ENCODE measurements at places on chromosomes 1 and 21.

- DNase-seq: no peak
These were observed 37.5 kb upstream of the KIF21B start for GRCh38 chr1:201061049-201061448.

DNA sequence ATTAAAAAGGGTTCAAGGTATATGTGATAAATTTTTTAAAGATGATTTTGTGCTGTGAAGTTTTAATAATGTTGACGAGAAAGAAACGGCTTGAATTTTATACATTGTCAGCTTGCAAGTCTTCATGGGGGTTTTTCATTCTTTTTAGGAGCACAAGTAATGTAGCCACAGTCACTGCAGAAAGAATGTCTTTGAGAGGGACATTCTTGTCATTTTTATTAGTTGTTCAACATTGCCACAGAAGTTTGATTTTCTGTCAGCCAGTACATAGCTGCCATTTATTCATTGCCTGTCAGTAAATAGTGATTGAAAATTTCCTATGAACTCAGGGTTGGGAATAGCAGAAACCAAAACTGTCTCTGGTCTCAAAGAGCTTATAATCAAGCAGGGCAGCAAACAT is 156.3 kb downstream of the DHRS3 start:
- DNase-seq: no peak

- no peak for DNase-seq
These were observed 195.2 kb upstream of the CHODL start for GRCh38 chr21:18049461-18049860.

DNA sequence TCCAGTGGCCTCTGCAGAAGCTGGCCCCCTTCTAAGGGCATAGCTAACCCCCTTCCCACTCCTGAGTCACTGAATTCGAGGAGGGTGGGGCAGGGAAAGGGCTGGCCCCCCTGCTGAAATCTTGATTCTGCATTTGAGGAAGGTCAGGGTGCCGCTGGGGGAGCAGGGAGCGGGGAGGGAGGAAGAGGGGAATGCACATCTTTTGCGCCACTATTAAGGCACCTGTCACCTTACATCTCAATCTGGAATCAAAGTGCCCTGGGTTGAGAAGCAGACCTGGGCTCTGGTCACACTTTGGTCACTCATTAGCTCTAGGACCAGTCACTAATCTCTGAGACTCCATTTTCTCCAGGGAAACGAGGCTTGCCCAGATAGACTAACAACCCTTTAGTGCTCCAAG is 62.0 kb downstream of the TOR1AIP2 start:
- DNase-seq: no peak

DNA sequence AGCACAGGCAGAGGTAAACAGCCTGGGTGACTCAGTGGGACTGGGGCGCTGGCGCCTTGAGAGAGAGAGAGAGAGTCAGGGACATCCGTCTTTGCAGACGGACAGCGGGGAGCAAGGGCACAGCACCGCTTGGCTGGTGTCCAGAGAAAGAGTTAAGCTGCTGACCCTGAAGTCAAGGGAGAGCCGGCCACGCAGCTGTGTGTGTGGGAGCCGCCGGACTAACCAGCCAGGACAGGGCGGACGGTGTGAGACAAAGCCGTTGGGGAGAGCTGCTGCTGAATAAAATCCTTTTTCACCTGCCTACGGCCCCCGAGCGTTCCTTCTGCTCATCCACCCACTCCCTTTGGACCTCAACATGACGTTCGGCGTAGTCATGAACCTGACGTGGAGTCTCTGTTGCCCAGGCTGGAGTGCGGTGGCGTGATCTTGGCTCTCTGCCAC is 14.5 kb downstream of the CFAP74 start:
- DNase-seq: no peak

DNA sequence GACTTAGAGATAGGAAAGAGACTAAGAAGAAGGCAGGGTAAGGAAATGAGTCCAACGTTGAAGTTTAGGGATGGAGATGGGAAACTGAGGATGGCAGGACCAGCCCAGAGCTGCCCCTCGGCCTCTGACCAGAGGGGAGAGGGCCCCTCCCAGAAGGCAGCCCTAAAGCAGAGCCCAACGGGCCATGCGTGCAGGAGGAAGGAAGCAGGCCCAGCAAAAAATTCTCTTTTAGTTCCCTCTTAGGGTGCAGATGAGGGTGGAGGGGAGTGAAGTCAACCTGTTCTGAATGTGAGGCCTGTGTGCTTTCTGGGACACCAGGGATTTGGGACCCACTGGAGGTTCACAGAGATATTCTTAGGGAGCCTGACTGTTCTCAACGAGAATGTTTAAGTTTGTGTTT is 225.4 kb downstream of the RHOU start:
- no peak for DNase-seq

DNA sequence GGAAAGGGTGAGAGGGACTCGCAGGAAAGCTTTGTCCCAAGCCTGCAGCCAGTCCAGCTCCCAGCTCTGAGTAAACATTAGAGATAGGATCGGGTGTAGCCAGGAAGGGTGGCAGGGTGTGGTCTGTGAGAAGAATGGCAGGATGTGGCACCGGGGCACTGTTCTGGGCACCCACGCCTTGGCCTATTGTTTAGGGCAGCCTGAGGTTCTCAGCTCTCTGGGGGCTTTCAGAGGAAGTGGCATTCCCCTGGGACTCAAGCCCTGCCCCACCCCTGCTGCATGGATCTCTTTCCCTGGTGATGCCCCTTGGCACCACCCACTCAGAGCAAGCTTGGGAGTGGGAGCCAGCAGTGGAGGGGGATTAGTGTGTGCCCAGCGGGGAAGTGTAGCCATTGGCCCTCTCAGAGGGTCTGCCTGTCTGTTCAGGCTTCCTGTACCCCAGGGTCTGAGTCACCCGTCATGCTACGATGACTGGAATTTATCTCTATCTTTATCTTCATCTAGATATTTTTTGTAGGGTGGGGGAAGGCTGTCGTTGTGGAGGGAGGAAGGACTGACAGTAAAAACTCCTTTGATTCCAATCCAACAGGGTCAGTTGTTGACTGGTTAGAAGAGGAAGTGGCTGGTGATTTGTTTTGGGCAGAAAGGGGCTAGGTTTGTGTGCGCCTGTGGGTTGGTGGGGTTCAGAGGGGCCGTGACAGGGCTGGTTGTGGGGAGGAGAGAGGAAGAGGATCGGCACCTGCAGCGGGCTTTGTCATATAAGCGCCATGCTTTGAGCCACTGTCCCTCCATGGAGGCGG is 31.6 kb downstream of the SOX13 start:
- DNase-seq: no peak

DNA sequence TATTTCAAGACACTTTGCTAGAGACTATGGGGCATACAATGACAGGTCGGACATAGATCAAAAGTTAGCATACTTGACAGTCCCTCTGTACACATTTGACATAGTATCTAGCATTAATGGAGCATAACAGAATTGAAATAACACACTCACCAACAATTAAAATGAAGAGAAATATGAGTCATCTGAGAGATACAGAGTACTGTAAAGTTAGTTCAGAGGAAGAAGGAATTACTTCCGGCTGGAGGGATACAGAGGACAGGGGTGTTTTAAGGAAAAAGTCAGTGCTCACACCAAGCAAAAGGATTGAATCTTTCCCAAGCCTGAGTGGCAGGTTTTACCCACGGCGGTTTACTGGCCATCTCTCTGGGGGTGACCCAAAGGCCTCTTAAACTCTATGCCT is 2.4 kb downstream of the ZMYND12 start:
- DNase-seq: no peak

GRCh38 chr1:65174585-65174984 is 26.6 kb downstream of the AK4 start:
- no peak for DNase-seq

DNA sequence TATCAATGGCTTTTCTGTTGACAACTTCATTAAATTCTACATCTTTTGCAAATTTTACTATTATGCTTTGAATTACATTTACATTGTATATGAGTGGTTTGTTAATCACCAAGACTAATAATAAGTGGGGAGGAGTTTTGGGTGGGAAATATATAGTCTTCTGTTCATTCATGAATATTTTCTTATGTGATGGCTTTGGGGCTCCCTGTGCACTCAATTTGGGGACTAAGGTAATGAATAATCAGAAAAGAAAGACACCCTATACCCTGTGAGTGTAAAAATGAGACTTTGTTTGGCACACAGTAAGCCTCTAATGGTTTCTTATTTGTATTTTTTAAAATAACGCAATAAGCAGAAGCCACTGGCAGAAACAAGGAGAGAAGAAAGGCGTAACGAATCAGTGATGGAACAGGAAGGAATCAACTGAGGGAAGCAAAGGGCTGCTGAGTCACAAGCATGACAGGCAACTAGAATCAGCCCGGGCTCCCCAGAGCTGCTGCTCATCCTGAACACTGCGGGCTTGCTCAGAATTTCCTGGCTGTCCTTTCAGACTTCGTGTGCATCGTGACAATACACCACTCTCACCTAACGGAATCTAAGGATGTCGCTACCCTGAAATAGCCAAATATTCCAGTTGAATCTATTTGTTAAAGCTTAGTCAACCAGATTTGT is 20.8 kb upstream of the RGS2 start:
- DNase-seq: no peak

GRCh38 chr1:77465139-77465538 is 183.3 kb downstream of the AK5 start:
- DNase-seq: no peak

- no peak for DNase-seq
These were observed 136.4 kb upstream of the COL6A1 start for GRCh38 chr21:45845063-45845769.

- DNase-seq: no peak
These were observed 152.5 kb upstream of the KCND3 start for GRCh38 chr1:112141923-112142322.

DNA sequence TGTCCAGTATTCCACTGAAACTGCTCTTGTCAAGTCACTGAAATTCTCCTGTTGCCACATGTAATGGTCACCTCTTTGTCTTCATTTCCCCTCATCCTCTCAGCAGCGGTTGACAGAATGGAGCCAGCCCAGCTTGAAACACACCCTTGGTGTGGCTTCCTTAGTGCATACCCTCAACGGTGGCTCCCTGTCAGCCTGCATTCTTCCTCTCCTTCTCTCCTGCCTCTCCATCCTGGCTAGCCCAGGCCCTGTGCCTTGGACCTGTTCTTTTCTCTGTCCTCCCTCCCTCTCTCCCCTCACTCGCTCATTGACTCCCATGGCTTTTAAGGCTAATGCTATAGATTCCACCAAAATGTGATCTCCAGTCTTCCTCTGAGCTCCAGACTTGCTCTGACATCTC is 3.7 kb downstream of the FCMR start:
- DNase-seq: no peak

DNA sequence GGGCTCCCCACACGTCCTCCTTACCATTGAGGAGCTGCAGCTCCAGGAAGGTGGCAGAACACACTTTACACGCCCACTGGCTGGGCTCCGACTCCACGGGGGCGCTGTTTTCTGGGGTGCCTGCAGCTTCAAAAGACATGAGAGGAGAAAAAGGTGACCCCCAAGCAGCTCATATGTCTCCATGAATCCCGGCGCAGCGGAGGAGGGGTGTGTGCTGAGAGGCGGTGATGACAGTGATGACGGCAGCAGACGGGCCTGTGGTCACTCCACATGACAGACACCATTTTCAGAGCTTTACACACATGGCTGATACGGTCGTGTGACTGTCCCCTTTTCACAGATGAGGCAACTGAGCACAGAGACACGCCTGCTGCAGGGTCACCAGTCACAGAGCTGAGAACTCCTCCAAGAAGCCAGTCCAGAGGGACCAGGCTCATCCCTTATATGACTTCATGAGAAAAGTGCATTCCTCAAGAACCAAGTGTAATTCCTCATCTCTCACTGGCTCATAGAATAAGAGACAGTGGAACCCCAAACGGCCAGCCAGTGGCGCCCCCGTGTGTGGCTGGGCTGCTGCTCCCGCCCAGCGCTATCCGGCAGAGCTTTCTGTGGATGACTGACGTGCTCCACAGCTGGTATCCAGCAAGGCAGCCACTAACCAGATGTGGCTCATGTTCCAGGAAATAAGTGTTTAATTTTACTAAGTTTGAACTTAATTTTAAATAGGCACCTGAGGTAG is 31.9 kb downstream of the PRDM15 start:
- DNase-seq: no peak

GRCh38 chr1:218294546-218294945 is 9.5 kb downstream of the RRP15 start:
- DNase-seq: no peak

DNA sequence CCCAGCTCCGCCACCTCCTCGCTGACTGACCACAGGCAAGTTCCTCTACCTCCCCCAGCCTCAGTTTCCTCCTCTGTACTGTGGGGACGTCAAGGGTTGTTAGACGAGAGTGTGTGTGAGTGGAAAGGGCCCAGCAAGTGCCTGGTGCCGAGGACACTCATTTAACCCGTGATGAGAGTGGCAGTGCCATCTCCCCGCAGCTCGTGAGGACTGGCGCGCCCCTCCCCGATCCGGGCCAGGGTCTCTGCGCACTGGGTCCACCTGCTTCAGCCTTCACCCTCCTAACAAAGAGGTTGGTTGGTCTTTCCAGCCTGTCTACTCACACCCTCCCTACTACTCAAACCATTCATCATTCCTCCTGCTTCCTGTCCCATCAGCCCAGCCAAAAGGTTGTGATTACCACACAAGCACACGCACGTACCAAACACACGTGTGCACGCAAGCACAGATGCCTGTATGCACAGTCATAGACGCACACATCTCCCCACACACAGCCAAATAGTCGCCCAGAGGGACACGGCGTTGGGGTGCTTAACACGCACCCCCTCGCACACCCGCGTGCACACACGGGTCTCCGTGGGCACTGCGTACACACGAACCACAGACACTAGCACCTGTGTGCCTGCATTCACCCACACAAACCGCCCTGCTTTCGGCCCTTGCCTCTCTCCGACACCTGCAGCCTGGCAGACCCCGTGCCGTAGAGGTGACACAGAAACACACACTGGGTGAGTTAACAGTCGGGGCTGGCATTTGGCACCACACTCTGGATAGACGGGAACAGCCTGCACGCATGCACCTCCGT is 39.3 kb downstream of the TAS1R2 start:
- no peak for DNase-seq

GRCh38 chr1:84434081-84434769 is 35.9 kb downstream of the DNASE2B start:
- no peak for DNase-seq

GRCh38 chr1:192810253-192810880 is 1.5 kb downstream of the RGS2 start:
- DNase-seq: no peak

DNA sequence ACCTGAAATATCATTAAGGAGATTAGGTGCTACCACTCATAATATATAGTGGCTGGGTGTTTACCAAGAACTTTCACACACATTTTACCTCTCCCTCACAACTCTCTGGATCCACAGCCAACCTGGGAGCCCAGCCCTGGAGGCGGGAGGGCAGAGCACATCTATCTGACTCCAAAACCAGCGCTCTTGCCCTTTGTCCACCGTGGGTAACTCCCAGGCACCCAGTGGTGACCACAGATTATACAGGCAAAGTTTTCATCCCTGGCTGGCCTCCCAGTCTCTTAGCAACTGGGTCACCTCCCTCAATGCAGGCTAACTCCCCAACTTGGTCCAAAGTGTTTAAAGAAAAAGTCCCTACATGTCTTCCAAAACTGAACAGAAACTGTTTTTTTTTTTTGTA is 2.4 kb downstream of the PAQR7 start:
- no peak for DNase-seq

DNA sequence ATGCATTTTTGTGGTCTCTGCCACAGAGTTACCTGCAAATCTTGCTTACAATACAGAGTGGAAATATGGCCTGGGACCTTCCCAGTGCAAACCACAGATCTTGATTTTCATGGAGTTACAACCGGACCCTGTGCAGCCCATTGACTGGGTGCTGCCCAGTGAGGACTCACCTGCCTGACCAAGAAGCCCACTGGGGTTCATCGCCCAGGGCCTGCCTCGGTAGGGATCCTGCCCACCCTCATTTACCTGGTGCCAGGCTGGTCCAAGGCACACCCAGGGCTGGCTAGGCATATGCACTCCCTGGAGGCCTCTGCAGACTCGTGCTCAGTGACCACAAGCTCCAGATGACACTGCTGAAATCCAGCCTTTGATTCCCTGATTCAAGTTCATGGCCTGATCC is 572.7 kb downstream of the NPHP4 start:
- no peak for DNase-seq
